Esophagus squamous epithelium (tissue), 5 donors: ENCODE measurements at places on chromosomes 3 and 15.

DNA sequence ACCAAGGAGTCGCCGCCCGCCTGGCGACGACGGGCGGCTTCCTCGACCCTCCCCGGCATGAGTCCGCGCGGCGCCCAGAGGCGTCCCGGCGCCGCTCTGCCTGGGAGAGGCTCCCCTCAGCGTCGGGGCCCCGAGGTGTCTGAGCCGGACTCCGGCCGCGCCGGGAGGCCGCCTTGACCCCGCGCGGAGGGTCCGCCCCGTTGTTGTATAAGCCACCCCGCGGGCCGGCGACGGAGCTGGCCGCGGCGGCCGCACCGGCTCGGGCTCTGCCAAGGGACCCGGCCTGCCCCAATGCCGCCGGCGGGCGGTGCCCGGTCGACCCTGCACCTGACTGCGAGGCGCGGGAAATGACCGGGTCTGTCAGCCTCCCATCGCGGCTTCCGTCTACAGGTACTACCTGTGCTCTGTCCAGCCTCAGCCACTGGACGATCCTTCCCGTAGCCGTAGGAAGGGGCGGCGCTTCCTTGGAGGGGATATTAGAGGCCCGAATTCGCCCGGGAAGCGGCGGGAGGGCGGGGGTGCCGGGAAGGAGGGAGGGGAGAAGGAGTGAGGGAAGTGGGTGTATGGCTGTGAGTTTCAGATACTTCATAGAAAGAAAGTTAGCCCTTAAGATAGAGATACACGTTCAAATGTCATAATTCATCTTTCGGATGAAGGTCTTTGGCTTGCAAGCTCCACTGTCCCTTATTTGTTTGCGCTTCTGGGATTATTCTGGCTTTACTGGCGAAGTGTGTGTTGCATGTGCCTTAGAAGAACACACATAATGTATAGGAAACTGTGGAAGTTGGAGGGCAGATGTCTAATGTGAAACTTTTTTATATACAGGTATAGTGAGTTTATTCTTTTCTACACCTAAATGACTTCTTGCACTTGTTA, 620 bp downstream of the ABHD5 start:
- DNase-seq = no peak

DNA sequence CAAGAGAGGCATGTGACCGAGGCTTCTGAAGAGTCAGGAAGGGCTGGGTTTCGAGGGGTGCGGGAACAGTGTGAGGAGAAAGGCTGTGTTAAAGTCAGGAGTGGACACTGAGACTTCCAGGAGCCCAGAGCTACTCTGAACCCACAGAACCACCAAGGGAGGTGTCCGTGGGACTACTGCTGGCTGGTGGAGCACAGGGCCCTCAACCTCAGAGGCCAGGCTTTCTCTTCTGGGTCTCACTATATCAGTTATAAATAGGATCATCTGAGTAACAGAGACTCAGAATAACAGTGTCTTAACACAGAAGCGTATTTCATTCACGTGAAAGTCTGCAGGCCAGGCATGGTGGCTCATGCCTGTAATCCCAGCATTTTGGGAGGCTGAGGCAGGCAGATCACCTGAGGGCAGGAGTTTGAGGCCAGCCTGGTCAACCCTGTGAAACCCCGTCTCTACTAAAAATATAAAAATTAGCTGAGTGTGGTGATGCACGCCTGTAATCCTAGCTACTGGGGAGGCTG, 113.6 kb downstream of the TMEM266 start:
- no peak for DNase-seq

- DNase-seq = no peak
These were observed 6.6 kb downstream of the MYZAP start for GRCh38 chr15:57598346-57598745.

DNA sequence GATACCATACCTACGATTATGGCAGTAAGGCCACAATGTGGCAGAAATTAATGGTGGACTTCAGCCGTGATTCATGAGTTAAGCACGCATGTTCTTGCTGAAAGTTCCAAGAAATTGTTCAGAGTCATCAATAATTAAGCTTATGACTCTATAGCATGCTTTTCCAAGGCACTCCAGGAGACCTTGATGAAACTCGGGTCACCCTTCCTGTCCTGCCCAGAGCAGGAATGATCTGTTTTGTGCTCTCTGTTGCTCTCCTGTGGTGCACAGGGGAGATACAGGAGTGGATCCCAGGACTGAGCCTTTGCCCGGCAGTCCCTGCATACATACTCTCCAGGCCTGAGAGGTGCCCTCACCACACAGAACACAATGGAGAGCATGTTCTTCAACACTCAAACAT, 141.6 kb upstream of the SLC2A2 start:
- no peak for DNase-seq

DNA sequence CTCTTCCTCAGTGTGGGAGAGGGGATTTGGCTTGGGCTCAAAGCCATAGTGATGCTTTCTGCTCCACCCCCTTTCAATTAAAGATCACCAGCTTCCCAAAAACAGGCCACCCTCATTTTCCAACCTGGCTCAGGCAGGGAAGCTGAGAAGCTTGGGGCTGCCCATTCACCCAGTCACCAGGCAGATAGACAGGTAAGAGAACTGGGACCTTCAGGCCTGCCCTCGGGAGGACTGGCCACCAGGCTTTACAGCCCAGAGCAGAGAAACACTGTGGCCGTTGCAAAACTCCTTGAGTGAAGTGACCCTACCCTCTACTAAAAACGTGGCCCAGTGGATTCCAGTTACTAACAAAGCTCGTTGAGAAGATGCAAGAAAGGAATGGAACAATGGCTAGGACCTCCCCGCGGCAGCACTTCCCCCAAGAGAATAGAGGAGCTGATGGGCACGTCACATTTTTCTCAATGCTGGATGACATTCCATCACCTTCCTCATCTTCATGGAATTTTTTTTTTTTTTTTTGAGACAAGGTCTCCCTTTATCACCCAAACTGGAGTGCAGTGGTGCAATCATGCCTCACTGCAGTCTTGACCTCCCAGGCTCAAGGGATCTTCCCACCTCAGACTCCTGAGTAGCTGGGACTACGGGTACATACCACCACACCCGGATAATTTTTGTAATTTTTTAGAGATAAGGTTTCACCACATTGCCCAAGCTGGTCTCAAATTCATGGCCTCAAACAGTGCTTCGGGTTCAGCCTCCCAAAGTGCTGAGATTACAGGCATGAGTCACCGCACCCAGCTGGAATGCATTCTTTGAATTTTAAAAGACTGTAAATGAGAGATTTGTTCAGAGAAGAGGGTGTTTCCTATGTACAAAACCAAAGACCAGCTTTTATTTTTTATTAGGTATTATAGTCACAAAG, 37.9 kb downstream of the LIPC start:
- DNase-seq = no peak

- no peak for DNase-seq
These were observed 103.9 kb downstream of the FBN1 start for GRCh38 chr15:48541341-48542278.

GRCh38 chr15:81954158-81954783, 91.5 kb downstream of the MEX3B start:
- no peak for DNase-seq
